ENCODE measurements at places on chromosomes 2 and 18. TPM values are rescaled to one million over a fixed set of nuclear protein-coding genes. Genes with fewer than 3 reads are reported as not detected.

EMILIN1 gene
- total RNA-seq = 6.0 TPM

HJURP gene
- total RNA-seq = 86.3 TPM

ABCB11 gene
- not detected for total RNA-seq

ATP6V1B1 gene
- total RNA-seq = 0.40 TPM

GCG gene
- total RNA-seq = not detected

SLC66A3 gene
- total RNA-seq = 9.8 TPM

TUBA3E gene
- total RNA-seq = 1.0 TPM

GKN1 gene
- not detected for total RNA-seq

ABHD3 gene
- 9.0 TPM for total RNA-seq

NGEF gene
- 3.3 TPM for total RNA-seq

LIPG gene
- 32.6 TPM for total RNA-seq

SERPINB10 gene
- 1.5 TPM for total RNA-seq

FOXI3 gene
- 0.23 TPM for total RNA-seq

PPM1B gene
- total RNA-seq = 20.7 TPM

MYOM1 gene
- total RNA-seq = not detected

MRPL44 gene
- total RNA-seq = 46.7 TPM

SERPINB13 gene
- total RNA-seq = not detected

COL4A4 gene
- under 0.01 TPM for total RNA-seq

RIT2 gene
- total RNA-seq = not detected

Data from Daoy (cell line).